Activated CD4-positive, alpha-beta memory T cell treated with anti-CD3 and anti-CD28 coated beads for 36 hours (primary cell): ENCODE measurements at places on chromosomes 3 and 15.

DNA sequence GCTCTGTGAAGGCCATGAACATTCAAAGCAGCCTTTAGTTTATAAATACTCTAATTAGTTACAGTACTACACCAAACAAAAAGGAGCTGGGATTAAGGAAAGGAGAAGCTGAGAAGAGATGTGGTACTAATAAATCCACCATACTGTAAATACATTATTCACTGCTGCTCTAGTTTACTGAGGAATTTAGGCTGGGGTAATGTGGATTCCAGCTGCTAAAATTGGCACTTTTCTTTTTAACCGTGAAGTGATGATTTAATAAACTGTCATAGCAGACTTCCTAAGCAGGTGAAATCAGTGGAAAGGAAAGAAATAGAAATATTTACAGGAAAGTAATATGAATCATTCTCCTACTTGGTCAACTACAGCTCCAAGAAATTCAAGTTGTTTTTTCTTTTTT, 88.7 kb downstream of the TFG start:
- peaks cover 4% of the 10 kb centered on the region for H3K4me1 ChIP-seq
- H3K27ac ChIP-seq = no peak overlapping the region
- no peak overlapping the region for H3K4me3 ChIP-seq

GRCh38 chr15:96075895-96076294, 254.6 kb upstream of the NR2F2 start:
- H3K4me1 ChIP-seq = no peaks in the 10 kb centered on the region
- no peak overlapping the region for H3K4me3 ChIP-seq
- DNase-seq = no peak
- H3K27ac ChIP-seq = no peak overlapping the region
- peaks cover 1% of the 10 kb centered on the region for H3K27me3 ChIP-seq
- H3K36me3 ChIP-seq = no peaks in the 10 kb centered on the region

GRCh38 chr3:140540262-140540661, 137.6 kb upstream of the TRIM42 start:
- H3K36me3 ChIP-seq = no peaks in the 10 kb centered on the region
- H3K27me3 ChIP-seq = no peaks in the 10 kb centered on the region
- no peak overlapping the region for H3K27ac ChIP-seq
- no peaks in the 10 kb centered on the region for H3K4me1 ChIP-seq
- no peak for DNase-seq
- no peak overlapping the region for H3K4me3 ChIP-seq

DNA sequence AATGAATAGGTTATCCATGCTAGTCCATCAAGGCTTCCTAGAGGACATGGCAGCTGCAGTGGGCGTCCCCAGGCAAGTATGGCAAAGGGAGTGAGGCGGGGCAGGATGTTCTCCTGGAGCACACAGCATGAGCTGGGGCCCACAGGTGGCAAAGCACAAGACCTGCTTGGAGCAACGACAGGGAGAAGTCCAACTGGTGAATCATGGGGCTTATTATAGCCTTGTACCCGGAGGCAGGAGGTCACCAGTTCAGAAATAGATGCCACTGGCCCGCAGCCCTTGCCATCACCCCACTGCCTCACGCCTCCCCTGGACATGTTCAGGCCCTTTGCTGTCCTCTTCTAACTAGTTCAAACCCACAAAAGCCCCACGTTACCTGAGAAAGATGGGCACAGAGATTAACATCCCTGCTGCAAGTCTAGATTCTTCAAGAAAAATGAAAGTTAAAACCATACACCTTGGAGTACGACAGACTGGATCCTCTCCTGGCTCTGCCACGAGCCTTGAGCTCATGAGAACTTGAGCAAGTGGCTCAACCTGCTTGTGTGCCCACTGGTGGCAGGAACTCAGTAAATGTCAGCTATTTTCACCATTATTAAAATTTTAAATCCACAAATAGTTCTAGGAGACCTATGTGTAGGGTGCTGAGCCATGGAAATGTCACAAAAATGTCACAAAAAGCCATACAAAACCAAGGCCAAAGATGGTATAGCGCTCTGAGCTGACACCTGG, 1.8 kb upstream of the SRGAP3 start:
- no peak overlapping the region for H3K4me3 ChIP-seq
- H3K36me3 ChIP-seq = no peaks in the 10 kb centered on the region
